ENCODE measurements at places on chromosomes 16 and 17. TPM values are rescaled to one million over a fixed set of nuclear protein-coding genes. Genes with fewer than 3 reads are reported as not detected.

Gene SDK2
- 11.9 TPM for total RNA-seq

Gene CIBAR2
- not detected for total RNA-seq

Gene TP53TG3
- total RNA-seq = 0.37 TPM

Gene CCL17
- total RNA-seq = 0.40 TPM

Gene MRPL58
- 41.2 TPM for total RNA-seq

Gene TP53TG3B
- total RNA-seq = not detected

Gene VASN
- total RNA-seq = not detected
